ENCODE measurements at places on chromosomes 13 and 19.
A peak's percentile ranks its signal among the peaks of the same experiment; 100 is the strongest.

GRCh38 chr19:42627916-42628315 is 33.2 kb upstream of the CEACAM8 start:
- DNase-seq, result no peak
- no peaks in the 10 kb centered on the region for H3K4me1 ChIP-seq
- no peak overlapping the region for H3K27ac ChIP-seq
- no peak overlapping the region for H3K4me3 ChIP-seq
- no peaks in the 10 kb centered on the region for H3K36me3 ChIP-seq
- H3K27me3 ChIP-seq, result no peaks in the 10 kb centered on the region

- H3K27me3 ChIP-seq, result no peaks in the 10 kb centered on the region
- DNase-seq, result peak; percentile 6
- H3K4me1 ChIP-seq, result no peaks in the 10 kb centered on the region
- H3K27ac ChIP-seq, result no peak overlapping the region
Observed at GRCh38 chr13:101624210-101624922, 171.9 kb downstream of the ITGBL1 start.

DNA sequence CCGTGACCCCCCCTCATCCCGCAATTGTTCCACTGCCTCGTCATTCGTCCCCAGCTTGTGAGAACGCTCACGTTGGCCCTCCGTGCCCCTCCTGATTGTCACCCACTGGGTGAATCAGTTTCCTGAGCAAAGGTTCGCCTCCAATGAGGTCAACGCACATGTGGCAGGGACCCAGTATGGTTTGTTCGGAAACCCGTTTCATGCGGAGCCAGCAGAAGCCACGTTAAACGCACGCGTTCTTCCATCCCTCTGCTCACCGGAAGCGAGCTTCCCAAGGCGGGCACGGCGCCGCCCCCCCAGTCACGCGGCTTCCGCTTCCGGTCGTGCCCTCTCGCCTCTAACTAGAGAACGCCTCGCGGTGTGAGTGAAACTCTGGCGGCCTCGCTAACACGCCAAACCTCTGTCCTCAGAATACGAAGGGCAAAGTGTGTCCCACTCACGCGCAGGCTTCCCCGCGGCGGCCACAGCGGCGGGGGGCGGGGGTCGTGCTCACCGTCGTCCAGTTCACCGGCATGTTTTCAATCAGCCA is 18.0 kb upstream of the CFAP97D2 start:
- H3K4me3 ChIP-seq, result no peak overlapping the region
- no peak for DNase-seq
- no peak overlapping the region for H3K27ac ChIP-seq
- H3K4me1 ChIP-seq, result no peaks in the 10 kb centered on the region
- H3K27me3 ChIP-seq, result no peaks in the 10 kb centered on the region
- no peaks in the 10 kb centered on the region for H3K36me3 ChIP-seq

DNA sequence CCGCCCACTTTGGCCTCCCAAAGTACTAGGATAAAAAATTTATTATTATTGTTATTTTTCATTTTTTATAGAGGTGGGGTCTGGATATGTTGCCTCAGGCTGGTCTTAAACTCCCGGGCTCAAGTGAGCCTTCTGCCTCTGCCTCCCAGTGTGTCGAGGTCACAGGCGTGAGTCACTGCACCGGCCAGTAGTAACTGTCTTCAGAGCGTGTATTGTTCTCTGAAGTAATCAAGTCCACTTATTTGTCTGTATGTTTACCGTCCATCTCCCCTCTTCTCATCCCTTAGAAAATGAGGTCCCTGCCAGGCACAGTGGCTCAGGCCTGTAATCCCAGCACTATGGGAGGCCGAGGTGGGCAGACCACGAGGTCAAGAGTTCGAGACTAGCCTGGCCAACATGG is 18.2 kb upstream of the SULT2B1 start:
- H3K36me3 ChIP-seq, result no peaks in the 10 kb centered on the region
- H3K4me1 ChIP-seq, result no peaks in the 10 kb centered on the region
- no peaks in the 10 kb centered on the region for H3K27me3 ChIP-seq
- no peak overlapping the region for H3K27ac ChIP-seq
- no peak overlapping the region for H3K4me3 ChIP-seq
- no peak for DNase-seq

- no peaks in the 10 kb centered on the region for H3K27me3 ChIP-seq
- DNase-seq, result peak; percentile 73
- no peaks in the 10 kb centered on the region for H3K36me3 ChIP-seq
- peak overlapping the region; percentile 99 for H3K4me3 ChIP-seq
- peaks cover 9% of the 10 kb centered on the region for H3K4me1 ChIP-seq
Observed at GRCh38 chr19:2164020-2164998, 576 bp downstream of the DOT1L start.

DNA sequence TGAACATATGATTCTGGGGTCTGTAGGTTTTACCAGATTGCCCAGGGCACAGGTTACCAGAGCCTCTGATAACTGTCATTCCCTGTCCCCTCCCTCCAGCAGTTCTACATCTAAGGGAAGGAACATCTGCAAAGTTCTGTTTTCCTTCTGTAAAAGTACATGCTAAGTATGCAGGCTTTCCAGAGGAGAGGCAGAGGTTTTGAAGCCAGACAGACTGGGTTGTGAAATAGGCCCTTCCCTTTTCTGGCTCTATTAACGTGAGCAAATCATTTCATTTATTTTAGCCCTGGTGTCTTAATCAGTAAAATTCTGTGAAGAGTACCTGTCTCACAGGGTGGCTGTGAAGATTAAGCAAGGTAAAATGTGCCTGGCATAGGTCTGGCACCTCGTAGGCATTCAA is 66.1 kb upstream of the C1QTNF9 start:
- no peaks in the 10 kb centered on the region for H3K27me3 ChIP-seq
- no peak overlapping the region for H3K27ac ChIP-seq
- peaks cover 7% of the 10 kb centered on the region for H3K4me1 ChIP-seq
- H3K36me3 ChIP-seq, result no peaks in the 10 kb centered on the region

DNA sequence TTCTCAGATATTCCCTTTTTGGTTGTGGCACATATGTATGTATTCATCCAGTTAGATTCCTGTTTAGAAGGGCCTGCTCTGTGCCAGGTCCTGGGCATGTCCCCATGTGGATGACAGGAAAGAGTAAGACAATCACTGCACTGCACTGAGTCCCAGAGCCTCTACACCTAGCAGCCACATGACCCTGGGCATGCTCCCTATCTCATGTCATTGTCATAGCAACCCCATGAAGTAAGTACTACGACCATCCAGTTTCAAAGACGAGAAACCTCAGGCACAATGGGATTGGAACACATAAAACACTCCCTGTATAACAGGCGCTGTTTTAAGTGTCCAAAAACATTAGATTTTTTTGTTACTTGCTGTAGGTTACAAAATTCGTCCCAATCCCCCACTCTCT is 594.4 kb downstream of the UQCRFS1 start:
- H3K4me1 ChIP-seq, result no peaks in the 10 kb centered on the region
- no peak overlapping the region for H3K4me3 ChIP-seq
- H3K27ac ChIP-seq, result no peak overlapping the region
- no peak for DNase-seq
- no peaks in the 10 kb centered on the region for H3K27me3 ChIP-seq
- no peaks in the 10 kb centered on the region for H3K36me3 ChIP-seq

DNA sequence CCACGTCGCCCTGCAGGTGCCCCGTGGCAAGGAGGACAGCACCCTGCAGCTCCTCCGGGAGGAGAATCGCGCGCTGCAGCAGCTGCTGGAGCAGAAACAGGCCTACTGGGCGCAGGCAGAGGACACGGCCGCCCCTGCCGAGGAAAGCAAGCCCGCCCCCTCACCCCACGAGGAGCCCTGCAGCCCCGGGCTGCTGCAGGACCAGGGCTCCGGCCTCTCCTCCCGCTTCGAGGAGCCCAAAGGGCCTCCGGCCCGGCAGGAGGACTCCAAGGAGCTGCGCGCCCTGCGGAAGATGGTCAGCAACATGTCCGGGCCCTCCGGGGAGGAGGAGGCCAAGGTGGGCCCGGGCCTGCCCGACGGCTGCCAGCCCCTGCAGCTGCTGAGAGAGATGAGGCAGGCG is 11.6 kb downstream of the CBY2 start:
- no peaks in the 10 kb centered on the region for H3K27me3 ChIP-seq
- H3K36me3 ChIP-seq, result no peaks in the 10 kb centered on the region
- H3K4me1 ChIP-seq, result peaks cover 11% of the 10 kb centered on the region
- no peak for DNase-seq

GRCh38 chr13:78029901-78030300 is 111.3 kb upstream of the EDNRB start:
- DNase-seq, result peak; percentile 23
- H3K27me3 ChIP-seq, result no peaks in the 10 kb centered on the region
- peaks cover 23% of the 10 kb centered on the region for H3K4me1 ChIP-seq
- no peak overlapping the region for H3K4me3 ChIP-seq
- peak overlapping the region; percentile 68 for H3K27ac ChIP-seq
- no peaks in the 10 kb centered on the region for H3K36me3 ChIP-seq

- DNase-seq, result peak; percentile 31
- no peaks in the 10 kb centered on the region for H3K4me1 ChIP-seq
- H3K27ac ChIP-seq, result no peak overlapping the region
- no peaks in the 10 kb centered on the region for H3K27me3 ChIP-seq
- no peak overlapping the region for H3K4me3 ChIP-seq
- H3K36me3 ChIP-seq, result no peaks in the 10 kb centered on the region
Observed at GRCh38 chr13:28548872-28549271, 53.9 kb upstream of the FLT1 start.

DNA sequence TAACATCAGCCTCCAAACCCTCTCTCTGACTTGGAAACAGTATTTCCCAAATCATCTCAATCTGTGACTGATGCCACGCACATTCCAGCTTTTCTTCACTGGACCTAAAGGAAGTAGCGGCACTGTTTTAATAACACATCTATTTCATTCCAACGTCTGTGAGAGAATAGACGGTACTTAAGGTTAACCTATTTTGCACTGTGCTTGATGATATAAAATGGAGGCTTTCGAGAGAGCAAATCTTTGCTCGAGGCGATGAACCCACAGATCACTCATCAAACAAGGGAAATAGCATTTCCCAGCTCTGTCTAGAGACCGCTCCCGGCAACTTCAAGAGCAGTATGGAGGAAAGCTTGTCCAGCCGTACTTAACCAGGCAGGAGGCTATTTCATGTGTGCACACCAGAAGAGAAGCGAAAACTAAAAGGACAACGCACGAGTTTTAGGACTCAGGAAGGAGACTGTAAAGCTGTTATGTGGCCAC is 2.9 kb downstream of the UBL3 start:
- H3K4me3 ChIP-seq, result peak overlapping the region; percentile 38
- peak; percentile 14 for DNase-seq
- H3K4me1 ChIP-seq, result peaks cover 19% of the 10 kb centered on the region
- no peaks in the 10 kb centered on the region for H3K36me3 ChIP-seq
- no peaks in the 10 kb centered on the region for H3K27me3 ChIP-seq

DNA sequence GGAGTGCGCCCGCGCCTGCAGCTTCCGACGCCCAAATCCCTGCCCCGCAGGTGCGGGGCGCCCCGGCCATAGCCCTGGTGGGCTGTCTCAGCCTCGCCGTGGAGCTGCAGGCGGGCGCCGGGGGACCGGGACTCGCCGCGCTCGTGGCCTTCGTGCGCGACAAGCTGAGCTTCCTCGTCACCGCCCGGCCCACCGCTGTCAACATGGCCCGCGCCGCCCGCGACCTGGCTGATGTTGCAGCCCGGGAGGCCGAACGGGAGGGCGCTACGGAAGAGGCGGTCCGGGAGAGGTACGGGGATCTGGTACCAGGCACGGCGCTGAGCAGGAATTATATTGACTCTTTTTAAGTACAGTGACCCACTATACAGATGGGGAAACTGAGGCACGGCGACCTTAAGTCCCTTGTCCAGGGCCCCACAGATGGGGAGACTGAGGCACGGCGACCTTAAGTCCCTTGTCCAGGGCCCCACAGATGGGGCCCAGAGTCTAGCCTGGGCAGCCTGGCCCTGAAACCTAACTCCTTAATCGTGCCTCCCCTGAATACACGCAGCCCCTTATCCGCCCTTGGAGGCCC is 586 bp downstream of the MRI1 start:
- H3K27me3 ChIP-seq, result peaks cover 14% of the 10 kb centered on the region
- H3K4me3 ChIP-seq, result peak overlapping the region; percentile 58
- no peak overlapping the region for H3K27ac ChIP-seq
- H3K36me3 ChIP-seq, result no peaks in the 10 kb centered on the region
- H3K4me1 ChIP-seq, result no peaks in the 10 kb centered on the region

GRCh38 chr13:62512194-62513141 is 1096.8 kb upstream of the PCDH20 start:
- H3K4me3 ChIP-seq, result no peak overlapping the region
- H3K27ac ChIP-seq, result no peak overlapping the region
- H3K27me3 ChIP-seq, result no peaks in the 10 kb centered on the region
- no peaks in the 10 kb centered on the region for H3K4me1 ChIP-seq
- H3K36me3 ChIP-seq, result no peaks in the 10 kb centered on the region

Measured in neural progenitor cell (in vitro differentiated cells).